ENCODE measurements at places on chromosomes 1 and 21.

DNA sequence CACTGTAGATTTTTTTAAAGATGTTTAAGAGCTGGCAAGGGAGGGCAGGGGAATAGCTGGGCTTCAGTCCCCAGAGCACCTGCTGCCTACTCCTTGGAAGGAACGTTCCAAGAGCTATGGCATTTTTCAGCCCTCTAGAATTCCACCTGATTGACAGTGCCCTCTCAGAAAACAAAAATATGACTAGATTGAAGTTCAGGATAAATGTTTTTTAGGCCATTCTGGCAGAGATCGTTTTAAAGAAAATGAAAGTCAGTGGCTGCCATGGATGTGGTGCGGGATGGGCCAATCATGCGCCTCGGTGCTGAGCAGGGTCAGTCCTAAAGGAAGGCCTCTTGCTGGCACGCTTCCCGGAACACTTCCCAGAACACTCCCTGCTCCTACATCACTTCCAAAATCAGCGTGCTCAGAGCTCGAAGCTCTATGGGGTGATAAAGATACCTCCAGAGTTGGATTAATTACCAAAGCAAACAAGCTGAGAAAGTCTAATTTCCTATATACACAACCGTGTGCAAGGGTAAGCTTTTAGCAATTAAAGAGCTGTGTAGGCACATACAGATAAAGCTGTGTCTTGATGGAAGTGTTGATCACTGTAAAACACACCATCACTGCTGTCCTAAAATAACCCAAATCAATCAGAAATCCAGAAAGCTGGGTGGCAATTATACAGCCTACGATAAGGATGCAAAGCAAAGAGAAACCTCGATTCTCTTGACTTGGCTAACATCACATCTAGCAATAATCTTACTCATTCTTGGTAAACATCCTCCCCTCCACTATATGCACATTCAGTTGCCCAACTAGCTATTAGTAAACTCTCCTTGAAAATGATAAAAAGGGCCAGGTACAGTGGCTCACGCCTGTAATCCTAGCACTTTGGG, 34.6 kb downstream of the TGFBR3 start:
- DNase-seq: no peak

GRCh38 chr1:167273027-167273800, 52.5 kb downstream of the POU2F1 start:
- DNase-seq: no peak

GRCh38 chr1:245099401-245099800, 55.4 kb upstream of the KIF26B start:
- no peak for DNase-seq

GRCh38 chr1:13775916-13776315, 75.9 kb downstream of the PRDM2 start:
- no peak for DNase-seq

DNA sequence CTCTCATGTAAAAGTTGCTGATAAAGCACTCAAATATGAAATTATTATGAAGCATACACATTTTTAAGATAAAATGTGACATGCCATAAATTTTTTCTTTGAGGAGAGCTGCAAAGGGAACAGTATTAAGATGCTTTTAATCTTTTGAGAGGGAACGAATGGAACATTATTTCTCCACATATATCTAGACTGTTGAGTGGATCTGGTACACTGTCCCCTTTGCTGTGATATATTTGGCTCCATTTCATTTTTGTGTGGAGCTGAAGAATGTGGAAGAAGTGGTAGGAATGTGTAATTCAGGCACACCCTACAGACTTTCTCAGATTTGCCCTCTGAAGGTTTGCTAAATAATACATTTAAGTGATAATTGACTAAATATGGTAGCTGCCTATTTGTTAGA, 31.7 kb downstream of the PGM1 start:
- DNase-seq: no peak

DNA sequence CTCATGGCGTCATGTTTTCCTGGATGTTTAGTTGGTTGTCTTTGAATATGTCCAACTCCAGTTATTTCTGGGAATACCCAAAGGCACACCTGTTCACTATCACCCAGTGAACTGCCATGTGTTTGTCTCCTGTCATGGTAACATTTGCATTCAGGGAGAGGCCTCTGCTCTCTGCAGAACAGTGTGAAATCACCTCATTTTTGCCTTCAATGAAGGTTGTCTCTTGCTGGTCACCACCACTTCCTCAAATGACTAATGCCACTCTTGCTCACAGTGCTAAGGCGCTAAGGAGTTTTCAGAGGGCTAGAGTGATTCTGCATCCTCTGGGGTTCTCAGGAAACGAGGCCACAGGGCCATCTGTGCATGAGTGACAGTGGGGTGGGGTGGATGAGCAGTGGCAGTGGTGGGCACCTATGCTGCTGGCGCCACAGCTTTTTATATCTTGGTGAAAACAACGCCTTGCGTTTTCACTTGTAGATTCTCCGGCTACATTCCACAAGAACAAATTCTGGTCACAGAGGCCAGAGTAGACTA, 60.0 kb upstream of the ATP5PO start:
- peak; percentile 69 for DNase-seq

Data from OCI-LY7 (cell line).